ENCODE measurements at places on chromosomes 3 and 15.

DNA sequence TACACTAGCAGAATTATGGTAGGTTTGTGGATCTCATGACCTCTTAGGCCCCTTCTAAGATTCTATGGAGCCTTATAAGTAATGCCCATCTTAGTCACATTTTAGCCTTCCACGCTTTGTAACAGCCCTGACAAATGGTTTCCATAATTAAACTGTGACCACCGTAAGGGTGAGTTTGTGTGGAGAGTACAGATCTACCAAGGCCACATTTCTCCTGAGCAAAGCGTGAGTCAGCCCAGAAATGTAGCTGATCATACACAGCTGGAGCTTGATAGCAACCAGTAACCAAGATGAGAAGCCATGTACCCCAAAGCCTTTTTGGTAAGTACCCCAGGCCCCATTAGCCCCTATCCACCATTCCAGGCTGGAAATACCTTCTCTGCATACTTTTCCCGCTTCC, 31.7 kb downstream of the CHAC1 start:
- no peak for DNase-seq

- no peak for DNase-seq
Measured at GRCh38 chr15:41561777-41562145, 2.7 kb downstream of the TYRO3 start.

DNA sequence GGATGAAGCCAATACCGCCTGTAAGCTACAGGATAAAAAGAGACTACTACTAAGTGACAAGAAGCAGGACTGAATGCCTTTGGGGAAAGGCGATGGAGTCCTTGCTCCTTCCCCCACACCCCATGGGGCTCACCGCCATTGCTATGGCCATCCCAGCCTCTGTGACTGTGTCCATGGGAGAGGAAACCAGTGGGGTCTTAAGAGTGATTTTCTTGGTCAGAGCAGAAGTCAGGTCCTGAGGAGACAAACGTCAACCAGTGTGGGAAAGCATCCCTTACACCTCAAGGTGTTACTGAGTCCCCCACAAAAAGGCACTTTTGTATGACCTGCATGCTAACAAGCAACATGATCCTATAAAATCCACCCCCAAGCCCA, 913 bp downstream of the IMPDH2 start:
- DNase-seq, result no peak

DNA sequence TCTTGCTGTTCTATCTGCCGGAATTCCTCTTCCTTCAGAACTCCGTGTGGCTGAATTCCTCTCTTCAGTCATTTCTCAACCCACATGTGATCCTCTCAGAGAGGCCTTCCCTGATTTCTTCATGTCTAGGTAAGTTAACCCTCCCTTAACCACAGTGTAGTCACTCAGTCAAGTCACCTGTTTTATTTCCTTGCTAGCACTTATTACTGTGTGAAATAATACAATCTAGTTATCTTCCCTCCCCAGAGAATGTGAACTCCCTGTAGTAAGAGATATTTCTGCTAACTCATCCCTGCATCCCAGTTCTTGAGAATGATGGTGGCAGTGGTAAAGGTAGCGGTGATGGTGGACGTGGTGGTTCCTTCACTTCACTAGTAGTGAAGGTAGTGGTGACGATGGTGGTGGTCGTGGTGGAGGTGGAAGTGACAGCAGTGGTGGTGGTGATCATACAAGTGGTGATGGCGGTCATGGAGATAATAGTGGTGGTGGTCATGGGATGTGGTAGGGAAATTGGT, 33.3 kb downstream of the COL6A5 start:
- no peak for DNase-seq

DNA sequence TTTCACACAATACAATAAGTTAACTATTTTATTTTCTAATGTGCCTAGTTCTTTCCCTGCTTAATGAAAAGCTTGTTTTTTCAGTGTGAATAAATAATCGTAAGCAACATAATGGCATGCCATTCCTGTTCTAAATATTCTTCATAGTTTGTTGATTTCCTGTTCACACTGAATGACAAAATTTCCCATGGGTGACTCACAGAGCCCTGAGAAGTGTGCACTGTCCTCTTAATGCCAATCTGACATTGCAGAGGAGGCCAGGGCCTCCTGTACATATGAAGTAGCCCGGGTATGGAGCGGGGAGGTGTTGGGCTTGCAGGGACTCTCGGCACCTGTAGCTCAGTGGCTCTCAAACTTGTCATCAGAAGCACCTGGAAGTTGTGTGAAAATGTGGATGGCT, 24.3 kb downstream of the CCR3 start:
- no peak for DNase-seq

GRCh38 chr3:30618526-30618925, 12.1 kb downstream of the TGFBR2 start:
- no peak for DNase-seq

DNA sequence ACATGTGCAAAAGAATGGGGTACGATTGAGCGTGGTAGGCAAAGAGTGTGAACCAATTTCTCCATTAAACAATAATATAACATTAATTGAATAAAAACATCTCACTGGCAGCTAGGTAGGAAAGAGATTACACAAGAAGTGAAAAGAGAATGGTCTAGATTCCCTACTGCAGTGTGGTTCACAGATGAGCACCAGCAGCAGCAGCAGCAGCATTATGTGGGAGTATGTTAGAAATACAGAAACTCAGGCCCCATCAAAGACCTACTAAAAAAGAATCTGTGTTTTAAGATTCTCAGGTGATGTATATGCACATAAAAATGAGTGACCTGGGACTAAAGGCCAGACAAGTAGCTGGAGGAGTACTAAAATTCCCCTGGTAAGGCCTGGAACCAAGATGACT, 118.2 kb downstream of the ADAM10 start:
- DNase-seq, result no peak

- DNase-seq, result no peak
Measured at GRCh38 chr15:46126581-46126980, 491.8 kb downstream of the SQOR start.

DNA sequence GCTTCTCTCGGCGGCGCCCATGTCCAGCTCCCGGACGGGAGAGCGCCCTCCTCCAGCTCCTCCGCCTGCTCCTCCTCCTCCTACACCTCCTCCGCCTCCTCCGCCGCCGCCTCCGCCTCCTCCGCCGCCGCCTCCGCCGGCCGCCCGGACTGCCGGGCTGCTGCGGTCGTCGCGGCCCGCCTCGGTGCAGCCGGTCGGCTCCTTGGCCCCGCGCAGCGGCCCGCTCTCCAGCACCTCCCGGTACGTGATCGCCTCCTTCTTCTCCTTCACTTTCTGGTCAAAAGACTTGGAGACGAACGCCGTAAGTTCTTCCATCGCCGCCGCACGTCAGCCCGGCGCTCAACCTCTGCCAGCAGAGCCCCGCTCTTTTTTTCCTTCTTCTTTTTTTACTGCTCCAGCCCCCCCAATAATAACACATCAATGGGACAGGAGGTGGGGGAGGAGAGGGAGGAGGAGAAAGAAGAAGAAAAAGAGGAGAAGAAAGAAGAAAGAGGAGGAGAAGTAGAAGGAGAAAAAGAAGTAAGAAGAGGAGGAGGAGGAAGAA, 438 bp downstream of the SHOX2 start:
- no peak for DNase-seq

DNA sequence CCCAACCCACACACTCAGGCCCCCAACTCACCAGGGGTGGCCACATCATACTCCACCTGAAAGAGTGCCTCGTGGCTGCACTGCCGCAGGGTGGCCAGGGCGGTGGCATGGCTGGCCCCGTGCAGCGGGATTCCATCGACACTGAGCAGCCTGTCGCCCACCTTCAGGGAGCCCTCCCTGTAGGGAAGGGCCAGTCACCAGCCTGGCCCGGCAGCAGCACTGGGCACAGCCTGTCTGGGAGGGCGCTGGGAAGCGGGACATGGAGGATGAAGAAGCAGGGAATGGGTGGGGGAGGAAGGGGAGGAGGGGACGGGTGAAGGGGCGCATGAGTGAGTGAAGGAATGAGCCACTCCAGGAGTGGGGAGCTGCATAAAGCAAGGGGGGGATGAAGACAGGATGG, 18.5 kb downstream of the GRIP2 start:
- DNase-seq, result no peak

DNA sequence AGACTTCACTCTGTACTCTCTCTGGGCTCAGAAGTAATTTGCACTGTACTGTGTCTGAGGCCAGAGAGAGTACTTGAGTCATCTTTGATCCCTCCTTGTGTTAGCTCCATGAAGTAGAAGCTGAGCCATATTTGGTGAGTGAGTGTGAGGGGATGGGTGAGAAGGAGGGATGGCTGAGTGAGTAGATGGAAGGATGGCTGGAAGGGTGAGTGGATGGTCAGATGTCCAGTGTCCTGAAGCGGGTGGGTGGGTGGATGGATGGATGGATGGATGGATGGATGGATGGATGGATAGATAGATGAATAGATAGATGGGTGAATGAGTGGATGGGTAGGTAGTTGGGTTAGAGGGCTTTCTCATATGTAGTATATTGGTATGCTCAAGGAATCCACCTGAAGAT, 39.3 kb downstream of the FGD5 start:
- no peak for DNase-seq

DNA sequence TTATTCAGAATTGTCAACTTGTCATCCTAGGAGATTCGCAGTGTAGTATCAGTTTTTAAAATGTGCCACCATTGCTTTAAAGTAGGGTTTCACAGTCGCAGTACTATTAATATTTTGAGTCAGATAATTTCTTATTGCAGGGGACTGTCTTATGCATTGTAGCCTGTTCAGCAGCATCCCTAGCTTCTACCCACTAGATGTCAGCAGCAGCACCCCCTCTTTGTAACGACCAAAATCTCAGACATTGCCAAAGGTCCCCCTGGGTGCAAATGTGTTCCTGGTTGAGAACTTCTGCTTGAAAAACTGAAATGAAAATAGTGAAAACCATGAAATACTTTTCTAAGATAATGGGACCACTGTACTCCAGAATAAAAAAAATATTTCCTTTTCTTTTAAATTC, 474.8 kb downstream of the CNTN3 start:
- DNase-seq, result no peak

- DNase-seq, result no peak
Measured at GRCh38 chr15:99019558-99020540, 12.3 kb upstream of the PGPEP1L start.

DNA sequence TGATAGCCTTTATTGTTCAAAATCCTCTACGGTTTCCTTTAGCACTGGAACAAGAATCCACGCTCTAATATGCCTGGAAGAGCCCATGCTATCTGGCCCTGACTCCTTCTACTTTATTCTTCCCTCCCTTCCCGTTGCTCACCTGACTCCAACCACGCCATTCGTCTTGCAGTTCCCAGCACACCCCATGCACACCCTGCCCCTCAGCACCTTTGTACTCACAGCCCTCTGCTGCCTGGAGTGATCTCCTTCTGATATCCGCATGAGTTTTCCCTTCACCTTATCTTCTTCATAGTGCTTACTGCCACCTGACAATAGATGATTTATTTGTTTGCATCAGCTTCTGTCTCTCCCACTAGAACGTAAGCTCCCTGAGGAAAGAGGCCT, 16.6 kb upstream of the BCL2A1 start:
- no peak for DNase-seq

DNA sequence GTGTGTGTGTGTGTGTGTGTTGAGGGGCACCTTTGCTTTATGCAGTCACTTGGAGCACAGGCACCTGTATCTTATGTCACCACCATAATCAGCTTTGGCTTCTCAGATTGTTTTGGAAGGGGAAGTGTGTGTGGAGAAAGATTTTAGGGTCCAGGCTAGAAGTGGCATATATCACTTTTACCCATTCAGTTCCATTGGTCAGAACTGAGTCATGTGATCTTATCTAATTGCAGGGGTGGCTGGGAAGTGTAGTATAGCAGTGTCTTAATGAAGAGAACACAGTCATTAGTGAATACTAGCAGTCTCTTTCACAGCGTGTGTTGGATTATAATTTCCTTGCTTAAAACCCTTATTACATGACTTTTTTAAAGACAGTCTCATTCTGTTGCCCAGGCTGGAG, 20.6 kb downstream of the NCK1 start:
- no peak for DNase-seq

DNA sequence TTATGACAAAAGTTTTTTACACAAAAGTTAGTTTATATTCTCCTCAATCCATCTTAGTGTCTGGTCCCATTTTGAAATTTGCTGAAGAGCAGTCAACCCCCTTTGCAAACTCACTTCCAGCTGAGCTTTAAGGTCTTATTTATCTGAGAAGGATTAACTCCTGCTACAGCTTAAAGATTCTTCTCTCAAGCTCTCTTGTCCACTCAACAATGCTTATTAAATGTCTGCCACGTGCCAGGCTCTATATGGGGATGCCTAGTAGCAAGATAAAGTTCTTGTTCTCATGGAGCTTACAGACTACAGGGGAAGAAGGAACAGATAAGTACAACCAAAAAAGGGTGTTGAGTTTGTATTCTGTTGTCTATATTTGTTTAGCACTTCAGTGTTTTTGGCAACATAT, 18.7 kb downstream of the TMPRSS7 start:
- no peak for DNase-seq

GRCh38 chr15:98678484-98678883, 30.1 kb downstream of the IGF1R start:
- no peak for DNase-seq

- DNase-seq, result no peak
Measured at GRCh38 chr3:8651418-8652323, 7.1 kb upstream of the SSUH2 start.

DNA sequence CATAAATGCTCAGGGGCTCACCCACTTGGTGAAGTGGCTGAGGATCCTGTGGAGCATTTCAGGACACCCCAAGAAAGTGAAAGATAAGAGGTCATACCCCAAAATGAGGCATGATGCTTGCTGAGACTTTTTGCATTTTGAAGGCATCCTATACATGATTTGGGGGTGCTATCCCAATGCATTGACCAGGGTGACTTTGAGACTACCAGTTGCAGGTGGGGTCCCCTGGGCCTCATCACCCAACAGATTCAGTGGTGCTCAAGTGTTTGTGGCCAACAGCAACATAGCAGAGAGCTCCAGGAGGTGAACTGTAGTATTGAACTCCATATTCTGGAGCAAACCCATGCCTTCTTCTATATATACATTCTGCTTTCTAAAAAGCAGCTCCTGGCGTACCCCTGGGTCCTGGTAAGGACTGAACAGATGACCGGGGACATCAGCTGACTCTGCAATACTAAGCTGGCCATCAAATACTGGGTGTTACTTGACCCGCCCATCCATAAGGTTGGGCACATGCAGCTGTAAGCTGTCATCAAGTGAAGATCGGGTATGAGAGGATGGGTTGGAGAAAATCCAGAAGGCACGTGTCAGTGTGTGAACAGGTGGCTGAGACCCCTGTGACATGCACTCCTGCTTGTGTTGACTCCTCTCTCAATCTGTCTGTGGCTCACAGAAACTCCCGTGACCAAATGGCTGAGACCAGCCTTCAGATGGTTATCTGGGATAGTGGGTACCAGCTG, 143.3 kb downstream of the KLF13 start:
- DNase-seq, result no peak

DNA sequence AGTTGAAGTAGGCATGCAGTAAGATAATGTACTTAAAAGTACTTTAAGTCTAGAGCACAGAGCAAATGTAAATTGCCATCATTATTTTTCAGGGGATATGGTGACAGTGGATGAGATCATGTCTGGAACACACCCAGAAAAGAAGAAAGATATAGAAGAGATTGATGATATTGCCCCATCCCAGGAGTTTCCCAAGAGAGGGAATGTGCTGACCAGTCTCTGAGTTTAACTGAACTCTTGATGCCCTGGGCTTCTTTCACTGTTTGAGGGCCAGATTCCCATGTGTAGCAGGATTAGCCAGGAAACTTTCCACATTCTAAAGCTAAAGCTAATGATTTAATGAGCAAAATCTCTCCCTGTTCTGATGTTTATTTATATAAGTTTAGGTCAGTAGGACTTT, 366.8 kb upstream of the UMPS start:
- no peak for DNase-seq
